ENCODE measurements at places on chromosomes 3 and 15. TPM values are rescaled to one million over a fixed set of nuclear protein-coding genes. Genes with fewer than 3 reads are reported as not detected.

DNA sequence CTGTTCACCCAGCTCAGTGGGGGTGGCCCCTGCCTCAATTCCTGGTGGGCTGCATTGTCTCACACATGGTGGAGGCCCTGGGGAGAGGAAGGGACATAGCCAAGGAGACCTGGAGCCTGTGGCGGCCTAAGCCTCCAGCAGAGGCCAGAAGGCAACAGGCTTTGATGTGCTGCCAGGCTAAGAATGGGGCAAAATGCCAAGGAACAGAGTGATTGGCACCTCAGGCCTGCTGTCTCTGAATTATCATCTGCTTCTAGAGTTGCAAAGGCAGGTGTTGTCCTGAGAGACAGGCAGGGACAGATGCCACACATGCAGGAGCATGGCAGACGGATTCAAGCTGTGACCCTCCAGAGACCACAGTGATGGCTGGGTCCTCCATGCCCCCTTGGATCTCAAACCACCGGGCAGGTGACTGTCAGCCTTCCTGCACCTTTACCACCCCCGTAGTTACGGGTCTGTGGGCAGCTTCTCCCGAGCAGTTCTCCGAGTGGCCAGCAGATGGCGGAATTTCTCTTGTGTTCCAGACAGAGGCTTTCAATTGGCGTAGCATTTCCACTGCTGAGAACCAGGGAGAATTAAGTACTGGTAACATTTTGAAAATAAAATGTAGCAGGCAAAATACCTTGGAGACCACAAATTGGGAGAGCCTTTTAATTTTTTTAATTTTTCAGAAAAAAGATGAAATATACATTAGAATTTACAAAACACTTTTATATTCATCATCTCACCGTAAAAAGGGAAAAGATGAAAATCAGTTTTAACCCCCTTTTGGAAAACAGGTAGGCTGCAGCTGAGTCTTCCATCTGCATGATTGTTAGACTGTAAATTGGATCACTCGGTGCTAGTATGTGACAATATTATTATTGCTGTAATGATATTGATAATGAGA lies 525.5 kb upstream of the CFAP20DC start:
- peak; percentile 74 for DNase-seq

DNA sequence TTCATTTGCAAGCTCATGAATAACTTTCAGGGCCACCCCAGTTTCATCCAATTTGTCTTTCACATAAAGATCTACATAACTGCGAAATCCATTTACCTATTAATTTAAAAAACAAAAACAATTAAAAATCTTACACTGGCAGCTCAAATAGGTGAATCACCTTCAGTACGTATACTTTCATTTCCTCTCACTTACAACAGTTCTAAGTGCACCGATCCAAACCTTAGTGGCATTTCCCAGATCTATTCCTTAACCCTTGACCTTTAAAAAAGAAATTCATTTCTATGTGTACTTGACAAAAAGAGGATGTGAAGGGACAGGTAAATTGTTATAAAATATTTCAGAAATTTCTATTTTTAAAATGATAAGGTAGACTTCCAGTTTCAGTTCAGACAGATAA lies 30.8 kb downstream of the TOP2B start:
- DNase-seq = no peak

DNA sequence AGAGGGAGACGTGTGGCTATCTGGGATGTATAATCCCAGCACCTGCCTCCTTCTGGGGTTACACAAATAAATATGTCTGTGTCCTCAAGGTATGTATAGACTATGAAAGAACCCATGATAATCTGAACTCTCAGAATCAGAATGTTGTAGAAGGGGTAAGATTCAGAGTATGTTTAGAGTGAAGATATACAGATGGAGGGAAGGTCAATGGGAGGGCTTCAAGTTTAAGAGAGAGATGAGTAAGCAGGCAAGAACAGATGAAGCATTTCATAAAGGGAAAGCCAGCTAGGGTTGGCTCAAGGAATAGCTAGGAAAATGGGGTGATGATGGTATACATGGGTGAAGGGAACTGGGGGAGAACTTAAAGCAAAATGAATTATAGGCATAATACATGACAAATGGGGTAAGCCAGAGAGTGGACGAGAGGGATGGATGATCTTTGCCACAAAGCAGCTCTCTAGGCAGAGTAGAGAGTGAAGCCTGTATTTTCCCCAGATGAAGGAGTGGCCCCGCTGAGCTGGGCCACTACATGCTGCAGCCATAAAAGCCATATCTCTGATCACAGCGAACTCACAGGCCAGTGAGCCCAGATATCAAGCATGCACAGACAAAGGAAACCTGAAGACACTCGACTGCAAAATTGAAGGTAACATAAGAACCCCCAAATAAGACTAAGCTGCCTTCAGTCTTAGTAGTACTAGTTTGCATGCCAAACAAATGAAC lies 15.9 kb upstream of the ZBTB38 start:
- DNase-seq = no peak

DNA sequence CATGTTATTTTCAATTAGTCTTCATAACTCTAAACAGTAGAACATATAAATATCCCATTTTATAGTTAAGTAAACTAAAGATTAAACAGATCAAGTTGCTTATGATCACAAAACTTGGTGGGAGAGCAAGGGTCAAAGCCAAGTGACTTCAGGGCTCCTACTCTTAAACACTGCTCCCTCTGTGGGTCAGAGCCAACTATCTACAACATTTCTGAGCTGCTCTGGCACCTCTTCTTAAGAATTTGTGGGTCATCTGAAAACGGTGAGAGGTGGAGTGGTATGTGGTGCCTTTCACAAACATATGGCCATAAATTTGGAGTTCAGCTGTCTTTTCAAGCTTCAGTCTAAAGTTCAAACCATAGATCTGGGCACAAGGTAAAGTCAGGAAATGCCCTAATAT lies 10.9 kb downstream of the ATG3 start:
- DNase-seq = no peak

DNA sequence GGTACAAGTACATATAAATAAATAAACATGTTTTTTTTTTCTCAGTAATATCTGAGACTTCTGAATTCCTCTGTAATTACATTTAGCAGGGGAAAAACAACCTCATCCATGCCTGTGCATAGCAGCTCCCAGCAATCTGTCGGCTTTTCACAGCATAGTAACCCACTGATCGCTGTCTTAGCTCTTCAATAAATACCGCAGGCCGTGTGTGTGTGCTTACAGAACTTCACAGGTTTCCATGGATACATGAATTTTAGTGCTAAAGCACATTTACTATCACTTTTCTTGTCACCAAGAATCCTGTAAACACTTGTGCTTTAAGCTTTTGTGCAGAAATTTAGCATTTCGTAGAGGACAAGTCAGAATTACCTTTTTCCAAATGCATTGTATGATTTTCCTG lies 4.0 kb upstream of the PLAAT1 start:
- DNase-seq = no peak

GOLGA8Q gene
- polyA plus RNA-seq = 0.86 TPM

MUC20 gene
- polyA plus RNA-seq = 18.3 TPM

TUSC7 gene
- not detected for polyA plus RNA-seq

Data from right renal pelvis (tissue), 4 donors.